Mucosa of descending colon (tissue), 3 donors: ENCODE measurements at places on chromosomes 6 and 20. TPM values are rescaled to one million over a fixed set of nuclear protein-coding genes. Genes with fewer than 3 reads are reported as not detected.

The CRISP3 gene
- total RNA-seq = not detected

The STK35 gene
- total RNA-seq = 20.2 TPM

DNA sequence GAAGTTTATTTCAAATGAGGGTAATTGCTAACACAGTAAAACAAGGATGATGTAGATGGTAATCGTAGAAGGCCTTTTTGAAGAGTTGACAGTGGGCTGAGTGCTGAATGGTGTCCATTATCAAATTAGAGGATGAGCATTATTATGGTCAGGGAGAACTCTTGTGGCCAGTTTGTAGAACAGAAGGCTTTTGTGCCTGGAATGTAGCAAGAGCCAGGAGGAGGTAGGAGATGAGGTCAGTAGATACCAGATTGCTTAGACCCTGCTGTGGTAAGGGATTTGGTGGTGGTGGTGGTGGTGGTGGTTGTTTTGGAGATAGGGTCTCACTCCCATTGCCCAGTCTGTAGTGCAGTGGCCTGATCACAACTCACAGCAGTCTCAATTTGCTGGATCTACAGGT lies 6.2 kb downstream of the CSE1L start:
- no peak for DNase-seq

GRCh38 chr6:170099387-170099786 lies 191.5 kb downstream of the DLL1 start:
- DNase-seq = no peak

DNA sequence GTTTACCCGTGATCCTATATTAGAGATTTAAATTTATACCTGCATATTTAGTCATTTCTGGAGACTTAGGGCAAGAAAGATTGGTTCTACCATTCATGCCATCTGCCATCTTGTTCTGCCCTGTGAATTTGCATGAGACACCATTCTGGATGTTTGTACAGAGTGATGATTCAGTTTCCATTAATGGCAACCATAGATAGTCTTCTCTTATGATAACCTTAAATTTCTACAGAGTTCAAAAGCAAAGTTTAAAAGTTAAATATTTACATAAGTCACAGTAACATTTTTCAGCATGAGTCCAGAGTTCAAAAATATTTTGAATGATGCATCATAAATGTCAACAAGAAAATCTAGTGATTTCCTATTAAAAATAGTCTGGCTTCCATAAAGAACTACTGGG lies 23.2 kb downstream of the PLCB1 start:
- no peak for DNase-seq

DNA sequence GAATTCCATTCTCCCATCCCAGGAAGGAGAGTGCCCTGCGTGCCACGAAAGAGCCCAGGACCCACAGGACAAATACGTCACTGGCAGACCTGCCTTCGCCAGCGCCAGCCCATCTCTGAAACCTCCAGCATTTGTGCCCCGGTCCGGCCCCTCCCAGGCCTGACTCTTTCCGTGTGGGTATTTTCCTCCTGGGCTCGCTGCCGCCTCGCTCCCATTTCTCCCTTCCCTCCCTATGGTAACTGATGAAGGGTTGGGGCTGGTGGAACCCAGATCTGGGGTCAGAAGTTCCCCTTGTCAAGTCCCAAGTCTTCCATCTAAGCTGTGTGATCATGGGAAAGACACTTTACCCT lies 208.5 kb downstream of the LRFN2 start:
- DNase-seq = no peak
